T-helper 1 cell treated with Interleukin-12 subunit alpha and Interleukin-12 subunit beta and Interleukin-4 antibody, amounts not matched to agents 30 ng/mL and 1 ng/mL, for 36 hours (primary cell): ENCODE measurements at places on chromosomes 2 and 18. TPM values are rescaled to one million over a fixed set of nuclear protein-coding genes. Genes with fewer than 3 reads are reported as not detected.

DCC gene
- total RNA-seq = not detected in 2 replicates

PLCD4 gene
- 0.49 and 0.64 TPM in 2 replicates for total RNA-seq

SERPINB13 gene
- not detected in 2 replicates for total RNA-seq

SERPINB12 gene
- total RNA-seq = not detected in 2 replicates
